ENCODE measurements at places on chromosomes 6 and 20. TPM values are rescaled to one million over a fixed set of nuclear protein-coding genes. Genes with fewer than 3 reads are reported as not detected.

The SPTLC3 gene
- 5.5 TPM for total RNA-seq

The TXLNB gene
- 0.18 TPM for total RNA-seq

The CRISP2 gene
- 0.23 TPM for total RNA-seq

The PANK2 gene
- total RNA-seq = 40.8 TPM

The BHLHE23 gene
- total RNA-seq = not detected

The MCHR2 gene
- total RNA-seq = not detected

The LST1 gene
- total RNA-seq = not detected

The LINC00237 gene
- not detected for total RNA-seq

The SLC35A1 gene
- total RNA-seq = 22.2 TPM

The TOMM34 gene
- total RNA-seq = 41.5 TPM

The INSM1 gene
- total RNA-seq = 0.18 TPM

The CST2 gene
- not detected for total RNA-seq

The TSPO2 gene
- total RNA-seq = not detected

The FUT9 gene
- not detected for total RNA-seq

The ID1 gene
- 489 TPM for total RNA-seq

The PRPH2 gene
- not detected for total RNA-seq

The C20orf202 gene
- total RNA-seq = not detected

The RAB44 gene
- total RNA-seq = not detected

The KCNK5 gene
- 0.58 TPM for total RNA-seq

The COX4I2 gene
- total RNA-seq = not detected

The R3HDML gene
- total RNA-seq = not detected

The CTSZ gene
- total RNA-seq = 0.17 TPM

The GTF2H4 gene
- total RNA-seq = 8.4 TPM

The SLC35B3 gene
- 21.2 TPM for total RNA-seq

The FAM217A gene
- total RNA-seq = not detected

The FOXC1 gene
- total RNA-seq = 4.8 TPM

The GDAP1L1 gene
- total RNA-seq = not detected

The RAD21L1 gene
- total RNA-seq = not detected

The TRIM15 gene
- total RNA-seq = not detected

All from H4 (cell line).